ENCODE measurements at places on chromosomes 2 and 18.

GRCh38 chr2:159457589-159457988, 158.8 kb downstream of the BAZ2B start:
- DNase-seq = no peak

DNA sequence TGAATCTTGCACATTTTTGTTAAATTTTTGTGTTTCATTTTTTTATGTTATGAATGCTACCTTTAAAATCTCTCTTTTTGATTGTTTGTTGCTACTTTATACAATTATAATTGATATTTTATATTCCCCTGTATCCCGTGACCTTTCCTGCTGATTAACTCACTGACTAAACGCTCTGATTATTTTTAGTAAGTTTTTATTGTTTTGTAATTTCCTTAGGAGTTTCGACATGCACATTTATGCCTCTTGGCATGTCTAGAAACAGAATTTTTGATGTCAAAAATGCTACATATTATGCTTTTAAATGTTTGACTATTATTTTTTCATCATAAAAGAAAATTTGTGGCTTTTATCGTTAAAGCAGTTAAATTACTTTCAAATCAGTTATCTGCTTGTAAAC, 1131.6 kb upstream of the TMEFF2 start:
- no peak for DNase-seq

DNA sequence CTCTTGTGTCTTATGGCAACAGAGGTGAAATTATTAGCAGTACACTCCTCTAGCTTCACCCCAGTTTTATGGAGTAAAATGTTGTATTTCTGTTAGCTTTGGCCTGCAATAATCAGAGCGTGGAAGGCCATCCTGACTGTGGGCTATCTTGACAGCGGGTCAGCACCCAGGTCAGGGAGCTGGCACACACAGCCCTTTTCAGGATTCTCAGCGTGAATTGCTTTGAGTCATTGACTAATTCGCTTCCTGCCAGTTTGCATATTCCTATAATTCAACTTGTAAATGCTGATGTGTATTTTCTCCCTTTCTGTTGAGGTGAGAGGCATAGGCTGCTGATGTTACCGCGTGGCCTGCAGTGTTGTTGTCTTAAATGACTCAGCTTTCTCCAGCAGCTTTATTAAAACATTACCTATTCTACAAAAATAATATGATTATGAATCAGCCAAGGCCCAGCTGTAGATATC, 109.6 kb upstream of the EML6 start:
- peak; percentile 92 for DNase-seq

DNA sequence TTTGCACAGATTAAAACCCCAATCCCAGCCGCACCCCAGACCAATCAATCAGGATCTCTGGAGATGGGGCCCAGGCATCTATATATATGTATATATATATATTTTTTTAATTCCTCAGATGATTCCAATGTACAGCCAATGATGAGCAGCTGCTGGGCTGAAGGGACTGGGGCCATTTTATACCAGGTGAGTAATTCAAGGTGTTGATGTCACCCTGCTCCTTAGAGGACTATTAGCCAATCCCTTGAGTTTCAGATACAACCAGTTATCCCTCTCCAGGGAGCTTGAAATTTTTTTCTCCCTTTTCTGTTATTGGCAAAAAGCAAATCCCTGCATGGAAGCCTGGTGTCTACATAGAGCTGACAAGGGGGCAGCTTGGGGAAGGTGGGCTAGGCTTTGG, 59.8 kb downstream of the MCFD2 start:
- peak; percentile 85 for DNase-seq

DNA sequence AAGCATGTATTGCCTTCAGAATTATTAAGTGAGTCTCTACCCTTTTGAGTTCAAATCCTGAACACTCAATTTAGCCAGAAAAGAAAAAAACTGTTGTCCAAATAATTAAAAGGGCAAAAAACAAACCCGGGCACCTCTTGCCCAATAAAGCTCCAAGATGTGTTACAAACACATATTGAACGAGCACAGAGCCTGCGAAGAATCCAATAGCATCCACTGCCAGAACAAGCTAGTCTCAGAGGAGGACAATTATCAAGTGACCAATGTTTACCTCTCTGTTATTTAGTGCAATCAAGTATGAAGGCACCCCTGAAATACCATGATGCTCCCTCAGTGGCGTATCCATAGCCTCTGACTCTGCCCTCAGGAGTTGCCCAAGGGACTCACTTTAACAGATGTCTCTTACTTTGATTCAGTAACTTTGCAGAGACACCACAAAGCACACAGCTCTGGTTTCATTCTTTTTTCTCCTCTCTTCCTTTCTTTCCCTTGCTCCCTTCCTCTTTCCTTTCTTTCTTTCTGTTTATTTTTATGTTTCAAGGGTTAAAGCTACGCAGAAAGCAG, 93.5 kb upstream of the SPATS2L start:
- no peak for DNase-seq

DNA sequence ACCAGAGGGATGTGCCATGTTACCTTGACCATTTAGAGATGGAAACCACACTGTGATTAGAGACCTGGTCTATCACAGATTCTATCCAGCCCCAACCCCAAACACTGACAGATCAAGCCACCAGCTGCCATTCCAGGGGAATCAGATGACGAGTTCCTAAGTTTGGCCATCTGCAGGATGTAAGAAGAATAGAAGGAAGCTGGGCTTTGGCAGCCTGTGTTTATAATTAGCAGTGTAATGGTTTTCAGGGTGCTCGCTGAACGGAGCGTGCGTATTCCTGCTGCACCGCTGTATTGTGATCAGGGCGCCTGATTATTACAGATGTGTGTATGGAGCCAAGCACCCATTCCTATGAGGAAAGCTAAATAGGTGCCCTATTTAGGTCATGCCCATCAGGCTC, 138.1 kb downstream of the LRRC30 start:
- DNase-seq = no peak

GRCh38 chr2:130358420-130359350, 2.8 kb downstream of the PTPN18 start:
- no peak for DNase-seq

DNA sequence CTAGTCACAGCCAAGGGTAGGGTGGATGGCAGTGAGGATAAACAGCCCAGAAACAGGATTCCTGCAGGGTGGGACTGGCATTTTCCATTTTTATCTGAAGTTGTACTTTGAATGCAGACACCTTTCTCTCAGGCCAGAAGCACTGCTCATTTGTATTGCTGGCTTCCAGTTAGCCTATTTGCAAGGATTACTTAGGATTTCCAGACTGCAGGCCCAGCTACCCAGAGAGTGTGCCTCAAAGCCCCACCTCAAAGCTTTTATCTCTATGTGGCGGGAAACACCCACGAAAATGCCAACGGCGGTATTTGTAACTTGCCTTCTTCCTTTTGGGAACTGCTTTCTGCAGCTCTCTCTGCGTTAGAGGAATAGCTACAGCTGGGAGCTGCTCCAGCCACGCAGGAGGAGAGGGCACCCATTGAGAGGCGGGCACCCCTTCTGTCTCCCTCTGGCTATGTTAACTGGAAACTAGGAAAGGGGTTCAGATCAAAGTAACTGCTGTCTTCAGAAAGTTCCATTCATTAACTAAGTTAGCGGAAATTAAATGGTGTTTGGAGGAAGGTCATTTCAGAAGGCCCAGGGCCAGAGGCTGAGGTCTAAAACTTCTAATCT, 144.9 kb downstream of the TGIF1 start:
- peak; percentile 46 for DNase-seq

DNA sequence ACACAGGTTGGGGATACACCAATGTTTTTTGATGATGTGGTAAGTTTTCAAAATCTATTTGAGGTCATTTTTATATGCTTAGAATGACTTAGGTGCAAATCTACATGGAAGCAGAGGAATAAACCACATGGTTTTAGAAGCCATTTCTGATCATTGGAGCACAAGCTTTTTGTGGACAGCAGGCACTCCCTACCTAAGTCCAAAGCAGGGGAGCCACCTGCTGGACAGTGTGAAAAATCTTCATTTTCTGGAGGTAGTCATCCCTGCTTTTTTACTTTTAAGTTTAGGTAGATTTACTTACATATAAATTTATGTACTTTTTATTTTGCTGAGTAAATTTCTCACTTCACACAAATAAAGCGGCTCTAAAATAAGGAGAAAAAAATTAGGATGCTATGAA, 323.2 kb downstream of the PLCL1 start:
- DNase-seq = peak; percentile 69

DNA sequence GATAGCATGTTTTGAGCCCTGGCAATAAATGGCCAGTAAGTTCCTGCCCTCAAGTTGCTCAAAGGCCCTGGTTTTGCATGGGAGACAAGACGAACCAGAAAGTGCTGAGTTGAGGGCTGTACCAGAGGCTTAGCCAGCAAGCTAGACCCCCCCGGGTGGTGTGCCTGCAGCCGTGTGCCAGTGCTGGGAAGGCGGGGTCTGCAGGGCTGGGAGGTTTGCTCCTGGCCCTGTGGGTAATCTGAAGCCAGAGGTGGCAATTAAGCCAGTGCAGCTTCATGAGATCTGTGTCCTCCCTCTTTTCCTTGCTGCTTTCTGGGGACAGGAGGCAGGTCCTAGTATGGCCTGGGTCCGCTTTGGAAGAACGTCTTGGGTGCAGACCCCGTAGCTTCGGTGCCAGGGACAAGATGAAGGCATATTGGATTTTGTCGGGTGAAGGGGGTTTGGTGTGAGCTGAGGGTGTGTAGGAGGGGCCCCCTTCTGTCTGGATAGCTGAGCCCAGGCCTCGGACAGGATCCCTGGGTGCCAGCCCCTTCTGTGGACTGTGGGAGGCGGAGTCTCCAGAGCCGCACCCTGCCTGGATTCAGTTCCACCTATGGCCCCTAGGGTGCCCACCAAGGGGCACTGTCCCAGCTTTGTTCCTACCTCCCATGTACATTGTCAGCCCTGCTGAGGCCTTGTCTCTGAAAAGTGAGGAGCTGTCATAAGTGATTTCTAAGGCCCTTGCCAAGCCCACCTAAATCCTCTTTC, 15.6 kb downstream of the ATOH8 start:
- DNase-seq = no peak

DNA sequence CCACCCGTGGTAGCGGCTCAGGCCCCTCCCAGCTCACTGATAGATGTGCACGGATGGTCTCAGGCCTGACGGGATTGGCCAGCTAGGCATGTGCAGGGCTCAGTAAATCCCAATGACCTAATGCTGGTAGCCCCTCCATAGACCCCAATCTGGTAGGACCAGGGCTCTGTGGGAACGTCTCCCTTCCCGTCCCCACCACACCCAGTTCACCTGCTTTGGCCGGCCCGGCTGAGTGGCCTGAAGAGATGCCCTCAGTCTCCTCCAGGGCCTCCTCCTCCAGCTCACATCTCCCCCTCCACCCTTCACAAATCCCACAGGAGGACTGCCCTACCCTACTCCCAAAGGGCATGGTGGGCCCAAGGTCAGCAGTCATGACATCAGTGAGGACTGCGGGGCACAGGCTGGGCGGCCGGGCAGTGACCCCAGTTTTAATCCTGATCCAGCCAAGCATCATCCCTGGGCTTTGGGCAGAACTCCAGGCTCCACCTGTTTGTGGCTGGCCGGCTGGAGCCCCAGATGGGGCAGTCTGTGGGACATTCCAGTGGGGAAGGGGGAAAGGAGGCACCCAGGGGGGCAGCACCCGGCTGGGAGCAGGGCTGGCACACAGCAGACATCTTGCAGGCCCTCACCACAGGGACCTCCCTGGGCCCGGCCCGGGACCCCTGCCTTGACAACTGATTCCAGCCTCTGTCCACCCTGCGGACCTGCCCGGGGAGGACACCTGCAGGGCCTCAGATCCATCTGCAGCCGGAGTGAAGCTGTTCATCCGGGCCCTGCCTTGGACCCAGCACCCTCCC, 2.3 kb downstream of the KIF1A start:
- DNase-seq = no peak

GRCh38 chr2:179685146-179685545, 176.3 kb downstream of the ZNF385B start:
- no peak for DNase-seq
